Psoas muscle (tissue), 8 donors: ENCODE measurements at places on chromosomes 1 and 21. TPM values are rescaled to one million over a fixed set of nuclear protein-coding genes. Genes with fewer than 3 reads are reported as not detected.

Gene AMY1B
- total RNA-seq, result not detected

Gene OVAAL
- total RNA-seq, result not detected

- H3K27ac ChIP-seq, result peak overlapping the region; percentile 3
- no peak overlapping the region for H3K4me3 ChIP-seq
- no peaks in the 10 kb centered on the region for H3K36me3 ChIP-seq
- H3K27me3 ChIP-seq, result no peaks in the 10 kb centered on the region
Observed at GRCh38 chr1:120178799-120179756, 2.8 kb upstream of the SEC22B start.

DNA sequence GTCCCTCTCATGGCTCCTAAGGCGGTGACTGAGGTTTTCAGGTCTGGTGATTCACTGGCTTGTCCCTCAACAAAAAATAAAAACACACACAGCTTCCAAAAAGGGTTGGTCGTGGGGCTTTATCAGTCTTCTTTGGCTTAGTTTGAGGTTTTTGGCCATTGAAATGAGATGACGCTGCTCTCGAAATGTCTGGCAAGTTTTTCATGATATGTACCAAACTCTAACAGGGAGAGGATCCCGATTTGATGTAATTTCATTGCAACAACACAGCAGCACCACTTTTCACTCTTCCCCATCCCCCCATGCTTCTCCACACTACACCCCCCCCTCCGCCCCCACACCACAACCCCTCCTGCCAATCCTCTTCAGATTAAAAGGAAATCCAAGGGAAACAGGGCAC, 187.1 kb upstream of the NFIA start:
- DNase-seq, result no peak
- peaks cover 17% of the 10 kb centered on the region for H3K4me1 ChIP-seq
- no peaks in the 10 kb centered on the region for H3K36me3 ChIP-seq

DNA sequence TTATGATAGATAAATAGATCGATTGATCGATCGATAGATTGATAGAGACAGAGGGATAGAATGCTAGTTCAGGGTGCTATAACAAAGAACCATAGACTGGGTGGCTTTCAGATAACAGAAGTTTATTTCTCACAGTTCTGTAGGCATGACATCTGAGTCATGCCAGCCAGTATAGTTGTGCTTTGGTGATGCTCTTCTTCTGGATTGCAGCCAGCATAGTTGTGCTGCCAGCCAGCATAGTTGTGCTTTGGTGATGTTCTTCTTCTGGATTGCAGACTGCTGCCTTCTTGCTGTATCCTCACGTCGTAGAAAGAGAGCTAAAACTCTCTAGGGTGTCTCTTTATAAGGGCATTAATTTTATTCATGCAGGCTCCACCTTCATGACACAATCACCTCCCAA, 860.8 kb downstream of the BRINP3 start:
- no peak for DNase-seq
- no peaks in the 10 kb centered on the region for H3K4me1 ChIP-seq

GRCh38 chr21:15112858-15113257, 48.1 kb upstream of the NRIP1 start:
- no peak for DNase-seq
- H3K4me3 ChIP-seq, result no peak overlapping the region
- H3K27ac ChIP-seq, result no peak overlapping the region
- no peaks in the 10 kb centered on the region for H3K27me3 ChIP-seq
- H3K4me1 ChIP-seq, result no peaks in the 10 kb centered on the region
- H3K36me3 ChIP-seq, result no peaks in the 10 kb centered on the region

- H3K27me3 ChIP-seq, result no peaks in the 10 kb centered on the region
- DNase-seq, result no peak
- H3K27ac ChIP-seq, result peak overlapping the region; percentile 89
Observed at GRCh38 chr1:230824919-230825721, 43.2 kb downstream of the C1orf198 start.

Gene SPATA1
- total RNA-seq, result not detected

- no peak overlapping the region for H3K4me3 ChIP-seq
- no peaks in the 10 kb centered on the region for H3K36me3 ChIP-seq
- DNase-seq, result no peak
- H3K27ac ChIP-seq, result no peak overlapping the region
- peaks cover 6% of the 10 kb centered on the region for H3K27me3 ChIP-seq
Observed at GRCh38 chr1:197896301-197896700, 6.1 kb upstream of the C1orf53 start.

Gene RAB25
- total RNA-seq, result not detected

DNA sequence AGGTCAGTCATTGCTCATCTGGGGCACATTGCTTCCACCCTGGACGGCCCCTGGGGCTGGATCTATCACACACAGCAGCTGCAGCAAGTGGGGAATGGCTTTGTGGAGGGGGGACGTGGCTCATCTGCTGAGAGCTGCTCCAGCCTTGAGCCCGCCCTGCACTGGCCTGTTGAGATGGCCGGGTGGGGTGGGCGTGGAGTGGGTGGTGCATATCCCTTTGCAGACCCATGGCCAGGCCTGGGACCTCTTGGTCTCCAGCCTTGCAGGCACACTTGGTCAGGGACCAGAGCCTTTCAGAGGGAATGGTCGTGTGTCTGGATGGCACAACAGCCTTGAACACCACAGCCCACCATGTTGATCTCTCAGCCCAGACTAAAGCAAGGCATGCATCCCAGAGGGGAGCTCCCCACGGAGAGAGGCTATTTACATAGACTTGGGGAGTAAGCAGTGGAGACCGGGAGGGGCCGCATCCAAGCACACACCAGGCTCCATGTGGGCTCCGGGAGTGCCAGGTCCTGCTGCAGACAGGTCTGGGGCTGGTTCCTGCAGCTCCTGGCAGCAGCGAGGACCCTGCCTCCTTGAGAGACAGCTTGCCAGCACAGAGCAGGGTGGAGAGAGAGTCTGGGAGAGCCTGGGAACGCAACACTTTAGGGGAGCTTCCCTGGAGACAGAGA, 52.8 kb upstream of the SELENON start:
- no peak overlapping the region for H3K4me3 ChIP-seq
- H3K36me3 ChIP-seq, result peaks cover 4% of the 10 kb centered on the region
- H3K27ac ChIP-seq, result no peak overlapping the region
- no peak for DNase-seq
- H3K4me1 ChIP-seq, result peaks cover 22% of the 10 kb centered on the region
- no peaks in the 10 kb centered on the region for H3K27me3 ChIP-seq

- no peaks in the 10 kb centered on the region for H3K36me3 ChIP-seq
- no peak overlapping the region for H3K4me3 ChIP-seq
- no peaks in the 10 kb centered on the region for H3K4me1 ChIP-seq
- DNase-seq, result no peak
- no peak overlapping the region for H3K27ac ChIP-seq
- H3K27me3 ChIP-seq, result no peaks in the 10 kb centered on the region
Observed at GRCh38 chr1:5959087-5959486, 33.1 kb downstream of the NPHP4 start.

Gene SORT1
- 247 TPM for total RNA-seq

Gene GFI1
- total RNA-seq, result 0.20 TPM

Gene RSPO1
- total RNA-seq, result not detected

Gene LMX1A
- 0.36 TPM for total RNA-seq

- no peaks in the 10 kb centered on the region for H3K36me3 ChIP-seq
- no peak for DNase-seq
- no peaks in the 10 kb centered on the region for H3K27me3 ChIP-seq
- H3K4me3 ChIP-seq, result peak overlapping the region; percentile 62
Observed at GRCh38 chr1:225700164-225700821, 47.4 kb upstream of the ENAH start.

GRCh38 chr1:10080523-10080922, 47.8 kb downstream of the UBE4B start:
- DNase-seq, result no peak
- H3K4me1 ChIP-seq, result peaks cover 5% of the 10 kb centered on the region
- no peaks in the 10 kb centered on the region for H3K36me3 ChIP-seq
- H3K27ac ChIP-seq, result no peak overlapping the region
- no peaks in the 10 kb centered on the region for H3K27me3 ChIP-seq

- no peak overlapping the region for H3K27ac ChIP-seq
- H3K4me1 ChIP-seq, result no peaks in the 10 kb centered on the region
- no peak overlapping the region for H3K4me3 ChIP-seq
- H3K36me3 ChIP-seq, result no peaks in the 10 kb centered on the region
- no peaks in the 10 kb centered on the region for H3K27me3 ChIP-seq
Observed at GRCh38 chr21:28671549-28672195, 321.0 kb downstream of the LTN1 start.

GRCh38 chr1:110460253-110461220, 9.6 kb downstream of the PROK1 start:
- DNase-seq, result peak; percentile 78
- no peaks in the 10 kb centered on the region for H3K27me3 ChIP-seq
- H3K4me1 ChIP-seq, result no peaks in the 10 kb centered on the region
- H3K4me3 ChIP-seq, result no peak overlapping the region
- no peak overlapping the region for H3K27ac ChIP-seq

Gene CR1
- 1.8 TPM for total RNA-seq

- no peak overlapping the region for H3K4me3 ChIP-seq
- no peaks in the 10 kb centered on the region for H3K36me3 ChIP-seq
- no peak overlapping the region for H3K27ac ChIP-seq
Observed at GRCh38 chr21:36887963-36888362, 78.5 kb downstream of the HLCS start.

GRCh38 chr21:33332143-33332542, 7.4 kb downstream of the IFNAR1 start:
- no peaks in the 10 kb centered on the region for H3K27me3 ChIP-seq
- H3K36me3 ChIP-seq, result peaks cover 24% of the 10 kb centered on the region
- DNase-seq, result no peak
- H3K4me1 ChIP-seq, result peaks cover 15% of the 10 kb centered on the region
- no peak overlapping the region for H3K4me3 ChIP-seq

DNA sequence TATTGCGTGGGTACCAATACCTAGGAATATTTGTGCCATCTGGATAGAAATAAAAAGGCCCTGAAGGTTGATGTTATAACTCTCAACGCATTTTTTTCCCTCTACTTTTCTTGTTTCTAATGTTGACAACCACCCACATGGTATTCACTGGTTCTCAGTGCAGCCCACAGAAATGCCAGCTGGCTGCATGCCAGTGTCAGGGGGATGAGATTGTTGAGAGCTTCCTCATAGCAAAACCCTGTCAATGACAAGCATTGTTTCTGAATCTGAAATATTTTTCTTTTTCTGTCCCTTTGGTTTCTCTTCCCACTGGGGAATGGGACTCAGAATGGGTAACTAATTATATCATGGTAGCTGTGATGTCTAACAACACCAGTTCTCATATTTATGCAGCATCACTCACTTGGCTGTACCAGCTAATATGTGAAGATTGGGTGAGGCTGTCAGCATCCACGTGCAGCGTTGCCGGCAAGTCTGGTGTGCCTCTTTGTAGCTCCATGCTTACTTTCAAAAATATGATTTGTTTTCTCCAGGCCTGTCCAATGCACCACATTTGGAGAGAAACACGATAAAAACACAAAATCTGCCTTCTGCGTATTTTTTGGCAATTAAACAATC, 284.6 kb downstream of the PTBP2 start:
- H3K4me1 ChIP-seq, result no peaks in the 10 kb centered on the region
- H3K36me3 ChIP-seq, result no peaks in the 10 kb centered on the region
- DNase-seq, result no peak
- H3K27ac ChIP-seq, result no peak overlapping the region
- H3K4me3 ChIP-seq, result no peak overlapping the region

- H3K27ac ChIP-seq, result peak overlapping the region; percentile 88
- DNase-seq, result no peak
- peaks cover 14% of the 10 kb centered on the region for H3K36me3 ChIP-seq
- peak overlapping the region; percentile 93 for H3K4me3 ChIP-seq
- no peaks in the 10 kb centered on the region for H3K27me3 ChIP-seq
Observed at GRCh38 chr1:110035236-110035752, 870 bp downstream of the STRIP1 start.

GRCh38 chr1:167695147-167695546, 26.6 kb upstream of the MPZL1 start:
- no peak overlapping the region for H3K4me3 ChIP-seq
- no peak for DNase-seq
- H3K36me3 ChIP-seq, result no peaks in the 10 kb centered on the region
- H3K27ac ChIP-seq, result no peak overlapping the region

DNA sequence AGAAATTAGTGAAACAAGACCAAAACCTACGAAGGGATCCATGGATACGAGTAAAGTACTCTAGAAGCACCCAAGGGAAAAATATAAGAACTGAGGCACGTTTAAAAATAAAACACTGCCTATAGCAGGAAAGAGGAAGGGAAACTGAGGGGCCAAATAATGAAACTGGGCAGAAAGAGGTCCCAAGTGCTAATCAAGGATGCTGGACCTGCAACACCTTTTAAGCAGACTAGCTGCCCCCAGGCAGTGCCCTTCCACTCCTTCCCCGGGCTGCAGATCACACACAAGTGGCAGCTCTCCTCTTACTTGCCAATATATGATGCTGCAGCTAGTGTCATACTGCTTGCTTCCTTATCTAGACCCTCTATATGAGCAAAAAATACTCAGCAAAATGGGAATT, 7.6 kb upstream of the OTUD7B start:
- H3K4me3 ChIP-seq, result no peak overlapping the region
- no peak for DNase-seq
- no peaks in the 10 kb centered on the region for H3K27me3 ChIP-seq
- peaks cover 12% of the 10 kb centered on the region for H3K4me1 ChIP-seq
- H3K27ac ChIP-seq, result no peak overlapping the region
- H3K36me3 ChIP-seq, result no peaks in the 10 kb centered on the region

DNA sequence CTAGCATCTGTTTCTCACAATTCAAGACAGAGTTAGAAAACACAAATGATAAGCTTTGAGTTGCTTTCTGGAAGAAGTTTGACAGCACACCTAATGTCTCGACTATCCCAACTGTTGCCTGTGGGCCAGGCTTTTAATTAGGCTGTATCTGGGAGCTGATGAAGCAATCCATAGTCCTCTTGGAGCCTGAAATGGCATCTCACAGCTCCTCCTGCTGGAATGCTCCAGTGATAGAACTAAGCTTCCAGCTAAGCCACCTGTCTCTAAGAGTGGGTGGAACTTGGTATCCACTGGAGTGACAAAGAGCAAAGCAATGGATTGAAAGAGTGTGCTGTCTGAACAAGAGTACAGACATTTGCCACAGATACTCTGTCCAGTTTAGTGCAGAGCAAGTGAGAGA, 605.3 kb upstream of the NR5A2 start:
- H3K4me3 ChIP-seq, result no peak overlapping the region
- no peaks in the 10 kb centered on the region for H3K4me1 ChIP-seq
- no peak for DNase-seq

GRCh38 chr21:36542312-36543101, 62.6 kb upstream of the CLDN14 start:
- no peak overlapping the region for H3K4me3 ChIP-seq
- H3K27me3 ChIP-seq, result no peaks in the 10 kb centered on the region
- no peak for DNase-seq
- H3K36me3 ChIP-seq, result no peaks in the 10 kb centered on the region
- H3K27ac ChIP-seq, result no peak overlapping the region

- H3K27ac ChIP-seq, result no peak overlapping the region
- no peaks in the 10 kb centered on the region for H3K36me3 ChIP-seq
- H3K4me1 ChIP-seq, result no peaks in the 10 kb centered on the region
- H3K4me3 ChIP-seq, result no peak overlapping the region
- DNase-seq, result no peak
Observed at GRCh38 chr21:41582866-41583265, 74.9 kb upstream of the TMPRSS2 start.

DNA sequence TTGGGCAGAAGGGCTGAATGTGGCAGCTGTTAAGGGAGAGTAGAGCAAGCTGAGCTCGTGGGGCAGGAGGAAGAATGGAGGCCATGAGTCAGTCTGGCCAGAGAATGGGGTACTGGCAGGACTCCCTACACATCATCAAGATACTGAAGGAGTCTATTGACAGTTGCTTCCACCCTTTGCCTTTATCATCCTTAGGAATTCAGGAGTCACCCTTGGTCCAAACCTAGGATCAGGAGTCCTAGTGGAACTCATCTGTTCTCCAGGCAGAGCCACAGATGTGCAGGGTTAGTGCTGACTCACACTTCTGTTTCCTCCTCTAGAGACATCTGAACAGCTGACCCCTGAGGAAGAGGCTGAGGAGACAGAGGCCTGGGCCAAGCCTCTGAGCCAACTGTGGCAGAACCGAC, 18.7 kb upstream of the ST3GAL3 start:
- peaks cover 10% of the 10 kb centered on the region for H3K4me1 ChIP-seq
- no peak overlapping the region for H3K4me3 ChIP-seq
- no peak for DNase-seq
